ENCODE measurements at places on chromosomes 2 and 18.

GRCh38 chr2:240742602-240743095 lies 51.0 kb downstream of the AQP12A start:
- no peak for DNase-seq

DNA sequence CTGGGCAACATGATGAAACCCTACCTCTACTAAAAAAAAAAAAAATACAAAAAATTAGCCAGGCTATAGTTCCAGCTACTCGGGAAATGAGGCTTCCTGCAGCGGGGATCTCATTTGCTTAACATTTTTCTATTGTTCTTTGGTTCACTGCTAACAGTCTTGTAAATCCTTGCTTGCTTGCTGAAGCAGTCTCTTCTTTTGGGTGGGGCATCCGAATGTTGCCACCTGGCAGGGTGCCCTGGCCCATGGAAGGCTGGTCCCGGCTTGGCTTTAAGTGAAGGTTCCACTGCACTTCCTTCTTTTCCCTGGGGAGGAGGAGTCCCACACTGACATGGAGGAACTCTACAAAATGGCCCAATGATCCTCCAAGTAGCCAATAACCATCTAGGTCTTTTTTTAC lies 6.0 kb upstream of the ANKRD29 start:
- DNase-seq, result no peak

DNA sequence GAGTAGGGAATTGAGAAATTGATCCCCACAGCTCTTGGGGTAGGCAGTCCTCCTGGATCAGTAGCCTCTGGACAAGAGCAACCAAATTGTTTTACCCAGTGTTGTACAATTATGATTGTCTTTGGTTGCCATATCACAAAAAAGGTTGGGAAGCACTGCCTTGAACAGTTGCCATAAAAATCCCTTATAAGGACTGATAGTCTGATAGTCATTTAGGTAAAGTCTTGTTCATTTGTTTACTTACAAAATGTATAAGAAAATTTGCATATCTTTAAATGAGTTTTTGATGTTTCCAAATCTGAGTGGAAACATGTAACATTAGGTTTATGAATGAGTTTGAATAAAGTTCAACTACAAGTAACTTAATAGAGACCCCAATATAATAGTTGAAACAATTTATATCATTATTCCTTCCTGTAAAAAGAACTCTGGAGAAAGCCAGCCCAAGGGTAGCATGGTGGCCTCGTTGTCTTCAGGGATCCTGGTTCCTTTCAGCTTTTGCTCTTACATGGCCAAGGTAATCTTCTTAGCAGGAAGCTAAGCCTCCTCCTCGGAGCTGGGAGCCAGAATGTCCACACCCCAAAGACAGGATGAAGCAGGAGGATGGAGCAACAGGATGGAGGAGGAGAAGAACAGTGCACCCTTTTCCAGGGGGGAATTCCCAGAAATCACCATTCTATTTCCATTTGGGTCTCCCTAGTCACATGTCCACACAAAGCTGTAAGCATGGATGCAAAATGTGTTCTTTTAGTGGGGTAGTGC lies 35.7 kb upstream of the NEMP2 start:
- DNase-seq, result no peak

GRCh38 chr18:8963876-8964275 lies 138.6 kb upstream of the NDUFV2 start:
- no peak for DNase-seq

GRCh38 chr18:47737956-47738355 lies 192.5 kb downstream of the SMAD2 start:
- DNase-seq, result no peak

GRCh38 chr2:147172493-147173188 lies 672.2 kb upstream of the ACVR2A start:
- DNase-seq, result no peak
